ENCODE measurements at places on chromosomes 1 and 21.

- no peak for DNase-seq
Observed at GRCh38 chr1:25560788-25561187, 17.4 kb downstream of the LDLRAP1 start.

- DNase-seq = no peak
Observed at GRCh38 chr21:40129809-40130208, 262.6 kb downstream of the PCP4 start.

DNA sequence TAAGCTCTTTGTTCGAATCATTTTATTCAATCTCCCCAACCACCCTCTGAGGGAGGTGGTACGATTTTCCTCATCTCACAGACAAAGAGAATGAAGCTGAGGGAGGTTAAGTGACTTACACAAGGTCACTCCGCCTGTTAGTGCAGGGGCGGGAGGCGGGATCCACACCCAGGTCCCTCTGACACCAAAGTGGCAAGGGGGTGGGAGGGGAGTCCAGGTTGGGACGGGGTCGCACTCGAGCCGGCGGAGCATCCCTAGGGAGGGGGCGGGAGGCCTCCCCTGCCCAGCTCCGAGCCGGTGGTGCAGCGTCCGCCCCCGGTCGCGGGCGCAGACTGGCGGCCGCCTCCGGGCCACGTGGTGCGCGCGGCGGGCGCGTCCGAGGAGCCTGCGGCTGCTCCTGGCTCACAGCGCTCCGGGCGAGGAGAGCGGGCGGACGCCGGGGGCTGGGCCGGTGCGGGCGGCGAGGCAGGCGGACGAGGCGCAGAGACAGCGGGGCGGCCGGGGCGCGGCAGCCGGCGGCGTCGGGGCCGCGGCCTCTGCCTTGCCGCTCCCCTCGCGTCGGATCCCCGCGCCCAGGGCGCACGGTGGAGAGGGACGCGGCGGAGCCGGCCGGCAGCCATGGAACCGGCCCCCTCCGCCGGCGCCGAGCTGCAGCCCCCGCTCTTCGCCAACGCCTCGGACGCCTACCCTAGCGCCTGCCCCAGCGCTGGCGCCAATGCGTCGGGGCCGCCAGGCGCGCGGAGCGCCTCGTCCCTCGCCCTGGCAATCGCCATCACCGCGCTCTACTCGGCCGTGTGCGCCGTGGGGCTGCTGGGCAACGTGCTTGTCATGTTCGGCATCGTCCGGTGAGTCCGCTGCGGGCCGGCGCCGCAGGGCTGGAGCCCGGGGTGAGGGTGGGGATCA lies at the start of gene OPRD1:
TSS of gene OPRD1 (plus strand) at position 405 of the 903 bp plus-strand sequence. CDS start at position 619, 214 bp downstream.
- DNase-seq = no peak

DNA sequence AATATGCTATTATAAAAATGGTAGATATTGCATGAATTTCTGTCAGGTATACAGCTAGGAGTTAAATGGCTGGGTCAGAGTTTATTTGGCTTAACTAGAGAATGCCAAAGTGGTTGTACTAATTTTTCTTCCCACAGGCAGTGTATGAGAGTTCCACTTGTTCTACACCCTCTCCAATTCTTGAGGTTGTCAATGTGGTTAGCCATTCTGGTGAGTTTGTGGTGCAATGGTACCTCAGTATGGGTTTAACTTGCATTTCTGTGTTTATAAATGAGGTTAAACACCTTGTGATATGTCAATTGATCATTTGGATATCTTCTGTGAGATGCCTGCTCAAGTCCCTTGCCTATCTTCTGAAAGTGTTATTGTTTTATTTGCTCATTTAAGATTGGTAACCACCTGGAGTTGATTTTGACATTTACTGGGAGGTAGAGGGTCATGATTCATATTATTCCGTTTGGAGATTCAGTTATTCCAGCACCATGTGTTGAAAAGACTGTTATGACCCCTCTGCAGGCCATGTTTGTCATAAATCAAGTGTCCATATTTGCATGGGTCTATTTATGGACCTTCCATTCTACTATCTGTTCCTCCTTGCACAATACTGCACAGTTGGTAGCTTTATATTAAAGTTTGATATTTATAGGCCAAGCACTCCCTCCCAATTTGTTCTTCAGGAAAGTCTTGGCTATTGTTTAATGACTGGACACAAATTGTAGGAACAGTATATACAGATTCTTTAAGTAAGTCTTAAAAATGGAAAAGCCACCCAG lies 5.8 kb downstream of the FALEC start:
- no peak for DNase-seq

DNA sequence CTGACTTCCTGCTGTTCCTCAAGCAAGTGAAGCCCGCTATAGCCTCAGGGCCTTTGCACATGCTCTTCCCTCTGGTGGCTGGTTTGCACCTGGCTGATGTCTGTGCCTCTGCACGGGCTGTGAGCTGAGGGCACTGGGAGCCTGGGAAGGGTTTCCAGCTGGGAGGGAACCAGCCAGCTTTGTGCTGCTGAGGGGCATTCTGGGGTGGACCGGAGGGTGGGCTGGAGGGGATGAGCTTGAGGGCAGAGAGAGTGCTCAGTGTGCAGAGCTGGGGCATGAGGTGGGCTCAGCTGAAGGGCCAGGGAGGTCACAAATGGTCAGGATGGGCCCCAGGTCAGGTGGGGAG lies 305.7 kb downstream of the MATN1 start:
- no peak for DNase-seq

GRCh38 chr1:107357376-107357775 lies 216.5 kb downstream of the NTNG1 start:
- DNase-seq = no peak

DNA sequence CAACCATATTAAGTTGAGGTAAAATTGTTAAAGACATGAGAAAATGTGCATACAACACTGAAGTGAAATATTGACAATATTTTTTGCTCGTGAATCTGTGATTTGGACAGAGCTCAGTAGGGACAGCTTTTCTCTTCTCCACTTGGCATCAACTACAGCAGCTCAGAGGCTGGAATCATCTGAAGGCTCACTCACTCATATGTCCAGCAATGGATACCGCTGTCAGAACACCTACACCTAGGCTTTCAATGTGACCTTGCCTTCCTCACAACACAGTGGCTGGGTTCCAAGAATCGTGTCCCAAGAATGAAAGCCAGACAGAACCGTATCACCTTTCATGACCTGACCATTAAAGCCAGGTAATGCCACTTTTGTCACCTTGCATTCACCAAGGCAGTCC lies 115.2 kb downstream of the NRIP1 start:
- DNase-seq = no peak

DNA sequence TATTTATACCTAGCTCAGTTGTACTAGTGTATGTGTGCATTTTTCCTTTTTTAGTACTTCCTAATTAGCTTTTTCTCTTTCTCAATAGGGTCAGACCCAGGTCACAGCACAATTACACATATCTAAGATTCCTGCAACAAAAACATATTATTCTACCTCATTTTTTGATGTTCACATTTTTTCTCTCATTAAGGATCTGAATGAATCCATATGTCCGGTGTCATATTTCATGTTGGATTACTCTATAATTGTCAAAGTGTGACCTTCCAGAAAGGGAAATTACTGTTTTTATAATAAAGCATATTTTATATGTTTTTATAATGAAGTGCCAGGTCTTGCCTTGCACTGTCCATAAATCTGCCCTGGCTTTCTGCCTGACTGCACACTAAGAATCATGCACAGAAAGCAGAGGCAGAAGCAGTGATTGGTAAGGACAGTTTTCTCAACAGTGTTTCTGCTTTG lies 143.7 kb downstream of the KCNT2 start:
- no peak for DNase-seq

GRCh38 chr1:31848381-31848897 lies 32.6 kb upstream of the SPOCD1 start:
- DNase-seq = no peak

DNA sequence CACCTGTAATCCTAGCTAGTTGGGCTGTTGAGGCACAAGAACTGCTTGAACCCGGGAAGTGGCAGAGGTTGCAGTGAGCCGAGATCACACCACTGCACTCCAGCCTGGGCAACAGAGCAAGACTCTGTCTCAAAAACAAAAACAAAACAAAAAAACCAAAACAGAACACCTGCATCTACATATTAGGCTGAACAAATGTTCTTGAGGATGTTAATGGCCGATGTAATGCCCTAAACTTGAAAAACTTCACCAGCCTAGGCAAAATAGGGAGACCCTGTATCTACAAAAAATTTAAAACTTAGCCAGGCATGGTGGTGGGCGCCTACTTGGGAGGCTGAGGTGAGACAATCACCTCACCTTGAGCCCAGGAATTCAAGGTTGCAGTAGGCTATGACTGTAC lies 17.8 kb downstream of the GPBP1L1 start:
- DNase-seq = no peak

GRCh38 chr1:229199261-229200243 lies 71.4 kb upstream of the RAB4A start:
- no peak for DNase-seq

DNA sequence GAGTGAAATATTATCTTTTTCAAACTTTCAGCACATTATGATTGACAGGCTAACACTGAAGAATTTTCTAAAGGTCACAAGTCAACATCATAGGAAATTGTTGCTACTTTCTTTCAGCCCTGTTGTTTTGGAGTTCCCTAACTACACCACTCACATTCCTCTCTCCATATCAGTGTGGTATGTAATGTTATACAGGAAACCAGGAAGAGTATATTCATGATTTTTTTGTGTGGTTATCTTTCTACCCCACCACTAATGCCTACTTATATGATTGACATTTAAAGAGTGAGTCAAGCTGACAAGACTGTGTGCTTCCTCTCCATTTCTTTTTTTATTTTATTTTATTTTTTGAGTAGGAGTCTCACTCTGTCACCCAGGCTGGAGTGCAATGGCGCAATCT lies 47.8 kb upstream of the PRDM2 start:
- DNase-seq = no peak

Measured in midbrain (tissue), 1 donor.